HT1080 (cell line): ENCODE measurements at places on chromosomes 4 and X. TPM values are rescaled to one million over a fixed set of nuclear protein-coding genes. Genes with fewer than 3 reads are reported as not detected.

The NXF3 gene
- 0.85 and 1.1 TPM in 2 replicates for total RNA-seq

The L1CAM gene
- 2.0 and 3.0 TPM in 2 replicates for total RNA-seq

The RPS6KA6 gene
- not detected in 2 replicates for total RNA-seq

- no peak for DNase-seq
These were observed 197.0 kb downstream of the ASB9 start for GRCh38 chrX:15072880-15073279.

- DNase-seq, result no peak
These were observed 128.5 kb downstream of the LRBA start for GRCh38 chr4:150886597-150886996.

GRCh38 chr4:11710453-11711093 lies 281.9 kb upstream of the HS3ST1 start:
- no peak for DNase-seq

DNA sequence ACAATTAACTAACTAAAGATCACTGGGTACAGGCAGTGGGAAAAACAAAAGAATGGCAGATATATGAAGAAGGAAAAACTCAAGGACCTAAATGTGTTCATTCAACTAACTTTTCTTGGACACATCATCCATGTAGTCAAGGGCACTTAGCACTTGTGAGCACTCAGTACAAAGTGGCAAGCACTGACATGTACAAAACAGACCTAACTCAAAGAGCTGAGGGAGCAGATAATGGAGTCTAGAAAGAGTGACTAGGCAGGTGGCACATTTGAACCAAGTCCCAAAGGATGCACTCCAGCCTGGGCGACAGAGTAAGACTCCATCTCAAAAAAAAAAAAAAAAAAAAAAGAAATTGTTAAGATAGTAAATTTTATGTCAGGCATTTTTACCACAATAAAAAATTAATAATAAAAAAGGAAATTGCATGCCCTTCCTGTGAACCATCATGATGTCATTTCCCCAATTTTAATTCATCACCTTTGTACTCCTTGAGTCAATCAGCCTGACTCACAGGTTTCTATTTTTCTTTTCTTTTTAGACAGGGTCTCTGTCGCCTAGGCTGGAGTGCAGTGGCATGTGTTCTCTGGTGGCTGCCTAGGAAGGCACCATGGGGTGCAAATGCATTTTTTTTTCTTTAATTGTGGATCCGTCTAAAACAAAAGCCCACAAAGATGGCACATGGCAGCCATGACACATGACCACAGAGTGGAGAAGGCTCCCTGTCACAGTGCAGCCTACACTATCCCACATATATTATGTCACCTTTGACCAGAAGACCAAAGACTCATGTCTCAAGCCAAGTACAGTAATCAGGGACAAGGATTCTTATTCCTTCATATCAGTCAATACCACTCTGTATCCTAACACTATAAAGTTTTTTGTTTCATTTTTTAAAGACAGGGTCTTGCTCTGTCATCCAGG lies 91.9 kb downstream of the CHST7 start:
- DNase-seq, result peak; percentile 56

DNA sequence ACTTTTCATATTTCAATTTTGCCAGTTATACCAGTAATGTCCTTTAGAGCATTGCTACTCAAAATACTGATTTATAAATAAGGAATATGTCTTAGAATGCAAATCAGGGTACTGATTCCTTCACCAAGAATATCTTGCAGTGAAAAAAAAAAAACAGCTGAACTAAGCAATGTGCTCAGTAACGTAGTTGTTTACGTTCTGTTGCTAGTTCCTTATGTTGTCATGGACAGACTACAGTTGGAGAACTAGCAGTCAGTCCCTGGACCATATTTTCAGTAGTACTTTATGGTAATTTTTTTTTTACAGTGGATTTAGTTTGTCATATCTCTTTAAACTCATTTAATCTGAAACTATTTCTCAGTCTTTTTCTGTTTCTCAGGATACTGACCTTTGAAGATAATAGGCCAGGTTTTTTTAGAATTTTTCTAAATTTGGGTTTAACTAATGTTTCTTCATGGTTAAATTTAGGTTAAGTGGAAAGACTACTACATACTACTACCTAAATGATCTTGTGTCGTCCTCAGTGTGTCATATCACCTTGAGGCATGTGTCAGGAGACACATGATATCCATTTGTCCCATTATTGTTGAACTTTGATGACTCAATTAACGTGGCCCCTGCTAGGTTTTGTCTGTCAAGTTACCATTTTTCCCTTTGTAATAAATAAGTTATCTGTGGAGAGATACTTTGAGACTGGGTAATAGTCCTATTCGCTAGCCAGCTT lies 21.0 kb downstream of the SMARCAD1 start:
- DNase-seq, result no peak

- no peak for DNase-seq
These were observed 19.9 kb downstream of the COPS4 start for GRCh38 chr4:83054928-83055327.

- no peak for DNase-seq
These were observed 66.7 kb downstream of the DRD5 start for GRCh38 chr4:9847968-9848748.
